ENCODE measurements at places on chromosomes 4 and X. TPM values are rescaled to one million over a fixed set of nuclear protein-coding genes. Genes with fewer than 3 reads are reported as not detected.
A peak's percentile ranks its signal among the peaks of the same experiment; 100 is the strongest.

Gene PF4V1
- not detected for total RNA-seq

DNA sequence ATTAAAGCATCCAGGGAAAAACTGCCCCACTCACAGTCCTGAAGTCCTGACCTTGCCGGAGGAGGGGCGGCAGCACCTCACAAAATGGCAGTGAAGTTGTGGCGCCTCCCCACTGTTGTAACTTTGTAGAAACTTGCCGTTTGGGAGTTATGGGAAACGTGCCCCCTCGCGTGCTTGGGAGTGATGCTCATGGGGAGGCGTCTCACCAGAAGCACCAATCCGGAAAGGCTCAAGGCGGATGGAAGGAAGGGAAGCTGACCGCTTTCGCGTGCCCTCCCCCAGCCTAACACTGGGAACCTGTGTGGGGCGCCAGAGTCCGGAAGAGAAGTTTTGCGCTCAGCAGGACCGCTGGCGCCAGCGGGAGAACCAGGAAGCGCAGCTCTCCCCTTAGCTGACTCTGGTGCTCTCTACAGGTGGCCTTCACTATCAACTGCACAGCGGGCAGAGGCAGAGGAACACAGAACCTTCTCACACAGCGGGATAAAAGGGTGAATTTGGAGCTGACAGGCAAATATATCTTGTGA is at the start of the genes CT45A10 and SAGE1:
CT45A10 (minus strand) TSS at position 151 of the 524 bp plus-strand sequence. CDS start 8,100 bp downstream, outside the sequence.
SAGE1 (plus strand) TSS at position 423 of the 524 bp plus-strand sequence. CDS start 2,527 bp downstream, outside the sequence.
- H3K36me3 ChIP-seq, result no peaks in the 10 kb centered on the region
- no peak for DNase-seq
- no peak within 1 kb of the TSS for H3K4me3 ChIP-seq

GRCh38 chr4:175273995-175274753 is 356.0 kb downstream of the ADAM29 start:
- H3K27me3 ChIP-seq, result no peaks in the 10 kb centered on the region
- no peaks in the 10 kb centered on the region for H3K36me3 ChIP-seq
- no peak overlapping the region for H3K27ac ChIP-seq
- DNase-seq, result peak; percentile 71

Gene HPSE
- 0.17 TPM for total RNA-seq

Gene RPS6KA6
- total RNA-seq, result 3.3 TPM
